ENCODE measurements at places on chromosomes 7 and 10. TPM values are rescaled to one million over a fixed set of nuclear protein-coding genes. Genes with fewer than 3 reads are reported as not detected.

The UNCX gene
- polyA plus RNA-seq = not detected

The AP5Z1 gene
- 35.0 TPM for polyA plus RNA-seq

The MSMB gene
- not detected for polyA plus RNA-seq

The RBM33 gene
- 18.9 TPM for polyA plus RNA-seq

The ACTR3C gene
- polyA plus RNA-seq = 2.0 TPM

The LAMB4 gene
- polyA plus RNA-seq = not detected

The SNCG gene
- polyA plus RNA-seq = 100 TPM

The CCL24 gene
- polyA plus RNA-seq = 0.34 TPM

The GRB10 gene
- polyA plus RNA-seq = 25.6 TPM

The DOCK4 gene
- 7.6 TPM for polyA plus RNA-seq

The EPO gene
- not detected for polyA plus RNA-seq

The SRGN gene
- polyA plus RNA-seq = 290 TPM

The ARHGAP22 gene
- 2.9 TPM for polyA plus RNA-seq

The MLXIPL gene
- polyA plus RNA-seq = 44.8 TPM

The TBX20 gene
- polyA plus RNA-seq = not detected

The SH2D4B gene
- polyA plus RNA-seq = 0.04 TPM

The DGKI gene
- 0.22 TPM for polyA plus RNA-seq

The PON1 gene
- polyA plus RNA-seq = not detected

The SPOCK2 gene
- 5.2 TPM for polyA plus RNA-seq

Data from adipose tissue (tissue), 3 donors.